ENCODE measurements at places on chromosomes 13 and 19.

DNA sequence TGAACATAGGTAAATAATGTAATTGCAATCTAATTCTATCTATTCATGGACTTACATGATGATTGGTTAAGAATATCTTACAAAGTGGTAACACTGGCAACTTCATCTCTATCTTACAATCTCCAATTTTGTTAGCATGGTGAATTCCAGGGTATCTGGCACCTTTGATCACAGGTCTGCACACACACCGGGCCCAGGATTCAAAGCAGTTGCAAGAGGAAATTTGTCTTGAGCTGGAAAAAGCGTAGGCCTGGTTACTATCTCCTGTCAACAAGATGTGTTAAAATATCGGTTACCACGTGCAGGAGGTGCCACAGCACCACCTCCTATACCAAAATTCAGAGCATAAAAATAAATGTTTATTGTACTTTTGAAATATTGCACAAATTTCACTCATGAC is 2428.4 kb downstream of the PCDH9 start:
- no peak for DNase-seq

GRCh38 chr13:41590643-41591042 is 133.3 kb downstream of the RGCC start:
- no peak for DNase-seq

DNA sequence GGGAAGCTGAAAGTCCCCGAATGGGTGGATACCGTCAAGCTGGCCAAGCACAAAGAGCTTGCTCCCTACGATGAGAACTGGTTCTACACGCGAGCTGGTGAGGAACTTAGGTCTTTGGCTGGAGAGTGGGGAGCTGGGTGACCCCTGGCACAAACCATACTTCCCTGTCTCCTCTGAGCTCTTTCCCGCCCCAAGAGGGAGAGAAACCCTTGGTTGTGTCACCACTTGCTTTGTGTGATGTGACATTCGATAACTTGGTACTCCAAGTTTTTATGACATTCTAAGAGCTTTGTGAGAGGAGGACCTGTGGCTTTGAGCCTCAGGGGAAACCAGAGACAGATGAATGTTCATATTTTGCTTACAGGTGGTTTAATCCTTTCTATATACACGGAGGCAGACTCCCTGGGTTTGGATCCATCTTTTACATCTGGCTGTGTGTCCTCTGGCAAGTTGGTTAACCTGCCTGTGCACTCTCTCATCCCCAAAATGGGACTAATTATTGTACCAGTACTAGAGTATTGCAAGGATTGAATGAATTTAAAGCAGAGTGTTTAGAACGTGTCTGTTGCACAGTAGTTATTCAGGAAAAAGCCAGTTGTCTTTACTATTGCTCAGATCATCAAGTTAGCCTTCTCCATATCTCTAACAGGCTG is 1.2 kb downstream of the RPS19 start:
- DNase-seq: no peak

DNA sequence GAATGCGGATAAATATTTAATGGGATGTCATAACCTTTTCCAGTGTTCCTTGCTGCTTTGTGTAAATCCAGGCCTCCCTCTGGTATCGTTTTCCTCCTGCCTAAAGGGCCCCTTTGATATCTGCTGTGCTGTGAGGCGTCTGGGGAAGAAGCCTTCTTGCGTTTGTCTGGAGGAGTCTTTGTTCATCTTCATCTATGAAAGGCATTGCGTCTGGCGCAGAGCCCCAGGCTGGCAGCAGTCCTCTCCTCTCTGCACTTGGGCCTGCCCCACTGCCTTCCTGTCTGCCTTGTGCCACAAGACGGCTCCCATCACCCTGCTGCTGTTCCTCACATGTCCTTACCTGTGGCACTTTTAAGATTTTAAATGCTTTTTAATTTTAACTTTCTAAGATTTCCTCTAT is 9.8 kb downstream of the PROZ start:
- DNase-seq: no peak

DNA sequence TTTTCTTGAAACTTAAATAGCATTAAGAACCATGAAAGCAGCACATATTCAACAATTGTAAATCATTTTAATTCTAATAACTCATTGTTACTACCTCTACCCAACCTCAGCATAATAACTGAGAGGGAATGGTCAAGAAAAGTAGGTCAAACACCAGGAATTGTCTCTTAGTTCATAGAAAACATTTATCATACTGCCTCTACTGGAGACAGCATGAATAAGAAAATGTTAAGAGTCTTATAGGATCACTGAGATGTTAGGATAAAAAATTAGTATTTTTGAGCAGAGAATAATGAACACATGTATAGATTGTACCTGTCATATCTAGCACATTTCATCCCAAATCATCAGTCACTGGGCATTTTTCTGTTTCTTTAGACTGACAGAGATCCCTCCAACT is 515.3 kb downstream of the PCDH9 start:
- DNase-seq: no peak

DNA sequence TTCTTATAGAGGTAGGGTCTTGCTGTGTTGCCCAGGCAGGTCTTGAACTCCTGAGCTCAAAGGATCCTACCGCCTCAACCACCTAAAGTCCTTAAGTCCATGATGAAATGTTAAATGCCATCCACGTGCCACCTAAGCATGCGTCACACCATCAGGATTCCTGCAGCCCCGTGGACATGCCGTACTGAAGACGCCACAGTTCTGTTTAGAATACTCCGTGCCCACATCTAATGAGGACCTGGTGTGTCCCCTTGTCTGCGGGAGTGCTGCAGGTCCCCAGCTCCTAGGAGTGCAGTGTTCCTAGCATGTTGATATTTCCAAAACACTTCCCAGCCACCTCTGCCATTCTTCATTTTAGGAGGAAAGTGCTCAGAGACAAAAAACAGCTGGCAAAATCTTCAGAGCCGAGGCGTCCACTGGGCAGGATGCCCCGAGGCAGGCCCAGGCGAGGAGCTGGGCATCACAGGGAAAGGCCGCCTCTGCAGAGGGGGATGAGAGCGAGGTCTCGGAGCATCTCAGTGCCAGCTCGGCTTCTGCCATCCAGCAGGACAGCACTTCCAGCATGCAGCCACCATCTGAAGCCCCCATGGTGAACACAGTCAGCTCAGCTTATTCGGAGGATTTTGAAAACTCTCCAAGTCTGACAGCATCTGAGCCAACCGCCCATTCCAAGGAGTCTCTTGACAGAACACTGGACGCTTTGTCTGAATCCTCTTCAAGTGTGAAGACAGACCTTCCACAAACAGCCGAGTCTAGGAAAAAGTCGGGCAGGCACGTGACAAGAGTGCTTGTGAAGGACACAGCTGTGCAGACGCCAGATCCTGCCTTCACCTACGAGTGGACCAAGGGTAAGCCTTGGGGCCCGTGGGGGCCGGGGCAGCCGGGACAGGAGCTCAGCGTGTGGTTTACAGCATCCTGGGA is 13.2 kb downstream of the C19orf44 start:
- DNase-seq: no peak

- no peak for DNase-seq
Measured at GRCh38 chr19:55681131-55682092, 6.4 kb downstream of the EPN1 start.

GRCh38 chr19:1563251-1563650 is 4.9 kb downstream of the MEX3D start:
- no peak for DNase-seq

GRCh38 chr19:58153386-58153785 is 2.8 kb upstream of the ZNF329 start:
- DNase-seq: no peak

DNA sequence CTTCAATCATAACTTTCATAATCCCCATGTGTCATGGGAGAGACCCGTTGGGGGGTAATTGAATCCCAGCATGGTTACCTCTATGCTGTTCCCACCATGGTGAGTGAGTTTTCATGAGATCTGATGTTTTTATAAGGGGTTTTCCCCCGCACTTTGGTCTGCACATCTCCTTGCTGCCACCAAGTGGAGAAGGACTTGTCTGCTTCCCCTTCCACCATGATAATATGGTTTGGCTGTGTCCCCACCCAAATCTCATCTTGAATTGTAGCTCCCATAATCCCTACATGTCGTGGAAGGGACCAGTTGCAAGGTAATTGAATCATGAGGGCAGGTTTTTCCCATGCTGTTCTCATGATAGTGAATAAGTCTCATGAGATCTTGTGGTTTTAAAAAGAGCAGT is 524.9 kb downstream of the SLITRK5 start:
- DNase-seq: no peak

GRCh38 chr19:28065026-28065425 is 1147.9 kb downstream of the UQCRFS1 start:
- DNase-seq: no peak

GRCh38 chr13:48266701-48267639 is 34.0 kb downstream of the ITM2B start:
- DNase-seq: no peak

DNA sequence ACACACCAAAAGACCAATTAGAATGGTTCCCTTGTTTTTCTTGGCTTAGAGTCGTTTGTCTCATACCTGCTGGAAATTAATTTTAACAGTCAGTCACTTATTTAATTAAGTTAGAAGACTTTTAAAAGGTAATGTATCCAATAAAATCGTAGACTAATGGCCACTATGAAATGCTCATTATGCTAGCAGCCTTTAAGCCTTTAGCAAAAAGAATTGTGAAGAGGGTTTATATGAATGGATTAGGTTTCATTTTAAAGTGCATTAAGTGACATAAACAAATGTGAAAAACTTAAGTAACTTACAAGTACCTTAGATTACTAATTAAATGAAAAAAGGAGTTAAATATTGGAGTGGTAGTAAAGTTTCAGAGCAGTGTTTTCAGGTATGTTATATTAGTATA is 139.6 kb downstream of the RXFP2 start:
- DNase-seq: no peak

DNA sequence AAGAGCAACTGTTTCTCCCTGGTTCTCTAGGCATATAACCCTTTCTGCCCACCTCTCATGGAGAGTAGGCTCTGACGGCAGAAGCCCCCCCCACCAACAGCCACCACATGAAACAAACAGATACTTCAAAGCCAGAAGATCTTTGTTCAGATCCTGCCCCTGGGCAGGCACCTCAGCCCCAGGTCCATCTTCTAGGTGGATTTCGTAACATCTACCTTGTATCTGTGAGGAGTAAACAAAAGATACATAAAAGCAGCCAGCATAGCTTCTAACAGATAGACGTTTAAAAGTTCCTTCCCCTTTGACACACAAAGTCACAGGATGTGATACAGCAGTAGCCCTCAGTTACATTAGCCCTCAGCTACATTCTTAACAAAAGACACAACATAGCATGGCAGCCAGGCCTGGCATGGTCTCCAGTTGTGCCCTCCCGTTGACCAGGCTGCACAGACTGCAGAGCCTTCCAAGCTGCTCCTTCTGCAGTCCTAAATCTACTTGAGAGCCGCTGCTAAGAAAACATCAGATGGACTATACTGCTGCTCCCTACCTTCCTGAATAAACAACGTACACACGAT is 35.4 kb downstream of the BRD4 start:
- peak; percentile 47 for DNase-seq

DNA sequence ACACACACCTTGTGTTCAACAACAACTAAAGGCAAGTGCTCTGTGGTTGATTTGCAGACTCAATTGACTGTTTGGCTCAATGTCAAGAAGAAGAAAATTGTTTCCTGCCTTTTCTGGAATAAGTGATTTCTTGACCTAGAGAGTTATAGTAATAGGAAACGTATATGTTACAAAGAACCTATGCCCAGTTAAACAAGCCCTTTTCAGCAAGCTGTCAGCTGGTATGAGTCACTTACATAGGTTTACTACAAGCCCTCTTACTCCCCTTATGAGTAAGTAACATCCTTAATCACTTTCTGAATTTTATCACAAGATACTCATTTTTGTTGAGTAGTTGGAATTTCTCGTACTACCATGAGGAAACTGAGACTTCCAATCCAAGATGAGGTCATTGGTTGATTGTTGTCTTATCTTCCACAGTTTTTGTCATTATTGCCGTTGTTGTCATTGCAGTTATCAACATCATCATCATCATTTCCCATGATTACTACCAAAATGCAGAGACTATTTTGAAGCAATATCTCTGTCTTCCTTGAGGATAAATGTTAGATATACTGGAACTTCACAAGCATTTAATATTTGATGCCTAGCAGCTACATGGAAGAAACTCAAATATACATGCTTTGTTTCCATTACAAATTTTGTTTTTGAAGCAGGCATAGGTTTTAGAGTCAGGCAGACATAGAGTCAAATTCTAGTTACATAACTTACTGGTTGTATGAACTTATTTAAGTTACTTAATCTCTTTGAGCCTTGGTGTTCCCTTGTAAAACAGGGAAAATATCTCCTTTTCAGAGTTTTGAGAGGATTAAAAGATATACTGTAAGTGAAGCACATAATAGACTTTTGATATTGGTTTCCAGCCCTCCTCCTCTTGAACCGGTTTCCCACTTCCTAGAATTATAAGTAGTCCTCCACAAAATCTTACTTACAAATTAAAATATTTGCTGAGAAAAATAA is 106.0 kb downstream of the RAP2A start:
- no peak for DNase-seq

DNA sequence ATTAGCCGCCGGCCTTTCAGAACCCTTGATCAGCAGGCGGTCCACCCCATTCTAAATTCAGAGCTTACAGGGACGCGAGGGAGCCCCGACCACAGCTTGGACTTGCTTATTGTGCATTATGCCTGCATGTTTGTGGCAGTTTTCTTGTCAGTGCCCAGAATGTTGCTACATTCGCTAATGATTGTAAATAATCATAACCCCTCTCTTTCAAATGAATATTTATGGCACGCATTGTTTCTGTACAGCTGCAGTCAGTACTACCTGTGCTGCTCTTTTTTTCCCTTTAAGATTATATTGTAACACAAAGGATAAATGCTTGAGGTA is 321 bp upstream of the VPS36 start:
- DNase-seq: no peak

- DNase-seq: peak; percentile 70
Measured at GRCh38 chr19:45523642-45524256, 16.5 kb downstream of the VASP start.

GRCh38 chr13:48489666-48490065 is 43.2 kb downstream of the RCBTB2 start:
- no peak for DNase-seq

GRCh38 chr13:36840718-36841250 is 21.8 kb downstream of the RFXAP start:
- DNase-seq: no peak

DNA sequence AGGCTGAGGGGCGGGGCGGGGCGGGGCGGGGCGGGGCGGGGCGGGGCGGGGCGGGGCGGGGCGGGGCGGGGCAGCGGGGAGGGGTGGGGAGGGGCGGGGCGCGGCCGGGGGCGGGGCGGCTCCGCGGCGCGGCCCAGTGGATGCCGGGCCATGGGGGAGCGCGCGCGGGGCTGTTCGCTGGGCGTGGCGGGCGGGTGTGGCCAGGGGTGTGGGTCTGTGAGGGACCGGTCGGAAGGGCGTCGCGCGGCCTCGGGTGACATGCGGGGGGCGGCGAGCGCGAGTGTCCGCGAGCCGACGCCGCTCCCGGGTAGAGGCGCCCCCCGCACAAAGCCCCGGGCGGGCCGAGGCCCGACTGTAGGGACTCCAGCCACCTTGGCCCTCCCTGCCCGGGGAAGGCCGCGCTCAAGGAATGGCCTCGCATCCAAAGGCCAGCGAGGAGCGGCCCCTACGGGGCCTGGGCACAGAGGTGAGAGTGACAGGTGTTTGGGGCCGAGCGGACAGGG is at the start of gene ZFP28:
TSS of gene ZFP28 (plus strand) at position 188 of the 503 bp plus-strand sequence. CDS start at position 259, 71 bp downstream.
- DNase-seq: no peak

Data from natural killer cell (primary cell).